ENCODE measurements at places on chromosomes 12 and 14.

DNA sequence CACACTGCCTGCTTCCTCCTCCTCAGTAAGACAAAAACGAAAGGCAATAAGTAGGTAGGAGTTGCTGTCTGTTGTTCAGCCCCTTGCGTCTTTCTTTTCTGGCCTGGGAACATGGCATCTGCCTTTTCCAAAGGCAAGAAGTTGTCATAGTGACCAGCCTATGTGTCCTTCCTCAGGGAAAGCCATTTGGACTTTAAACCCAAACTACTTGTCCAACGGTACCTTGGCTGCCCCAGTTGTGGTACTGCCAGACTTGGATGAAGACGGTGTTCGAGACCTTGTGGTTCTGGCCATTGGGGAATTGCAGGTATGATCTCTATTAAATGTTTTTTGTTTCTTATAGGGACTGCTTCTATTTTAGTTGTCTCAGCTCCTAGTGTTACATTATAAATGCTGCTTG is 18.5 kb downstream of the FAM234B start:
- DNase-seq, result no peak

DNA sequence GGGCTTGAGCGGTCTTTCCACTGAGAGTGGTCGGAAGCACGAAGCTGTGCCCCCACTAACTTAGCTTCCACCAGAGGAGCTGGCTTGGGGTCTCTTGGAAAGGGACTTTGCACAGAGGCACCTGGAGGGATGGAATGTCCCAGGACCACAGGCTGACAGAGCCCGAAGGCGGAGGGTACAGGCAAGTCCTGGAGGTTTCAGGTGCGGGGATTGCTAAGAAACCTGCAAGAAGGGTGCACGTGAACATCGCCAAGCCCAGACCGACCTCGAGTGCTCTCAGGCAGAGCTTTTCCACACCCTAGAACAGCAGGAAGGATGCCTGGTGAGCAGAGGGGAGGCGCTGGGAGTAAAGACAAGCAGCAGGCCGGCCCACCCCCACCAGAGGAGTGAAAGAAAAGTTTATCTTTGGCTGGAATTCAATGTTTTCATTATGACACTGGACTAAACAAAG is 61.6 kb downstream of the SERPINA3 start:
- DNase-seq, result no peak

- no peak for DNase-seq
Observed at GRCh38 chr14:65238456-65238855, 136.1 kb upstream of the MAX start.

- DNase-seq, result no peak
Observed at GRCh38 chr12:52294803-52295202, 3.5 kb upstream of the KRT81 start.

- DNase-seq, result no peak
Observed at GRCh38 chr12:78028426-78028825, 197.7 kb downstream of the NAV3 start.

- DNase-seq, result no peak
Observed at GRCh38 chr12:79897617-79898016, 37.3 kb downstream of the PPP1R12A start.

DNA sequence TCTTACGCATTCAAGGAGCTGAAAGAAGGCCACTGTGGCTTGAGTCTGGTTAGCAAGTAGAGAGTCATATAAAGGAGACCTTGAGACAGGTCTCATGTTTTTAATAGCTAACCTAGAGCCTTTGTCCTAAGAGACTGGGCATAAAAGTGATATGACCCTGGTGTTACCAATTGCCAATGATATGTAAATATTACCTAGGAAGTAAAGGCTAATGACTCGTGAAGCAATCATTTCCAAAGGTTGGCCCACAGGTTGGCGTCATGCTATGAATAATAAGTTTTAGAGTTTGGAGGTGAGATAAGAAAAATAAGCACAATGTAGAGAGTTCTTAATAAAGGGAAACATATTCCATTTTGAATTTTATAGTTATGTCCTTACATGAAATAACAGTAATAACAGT is 116.6 kb upstream of the PLEKHA5 start:
- DNase-seq, result no peak

DNA sequence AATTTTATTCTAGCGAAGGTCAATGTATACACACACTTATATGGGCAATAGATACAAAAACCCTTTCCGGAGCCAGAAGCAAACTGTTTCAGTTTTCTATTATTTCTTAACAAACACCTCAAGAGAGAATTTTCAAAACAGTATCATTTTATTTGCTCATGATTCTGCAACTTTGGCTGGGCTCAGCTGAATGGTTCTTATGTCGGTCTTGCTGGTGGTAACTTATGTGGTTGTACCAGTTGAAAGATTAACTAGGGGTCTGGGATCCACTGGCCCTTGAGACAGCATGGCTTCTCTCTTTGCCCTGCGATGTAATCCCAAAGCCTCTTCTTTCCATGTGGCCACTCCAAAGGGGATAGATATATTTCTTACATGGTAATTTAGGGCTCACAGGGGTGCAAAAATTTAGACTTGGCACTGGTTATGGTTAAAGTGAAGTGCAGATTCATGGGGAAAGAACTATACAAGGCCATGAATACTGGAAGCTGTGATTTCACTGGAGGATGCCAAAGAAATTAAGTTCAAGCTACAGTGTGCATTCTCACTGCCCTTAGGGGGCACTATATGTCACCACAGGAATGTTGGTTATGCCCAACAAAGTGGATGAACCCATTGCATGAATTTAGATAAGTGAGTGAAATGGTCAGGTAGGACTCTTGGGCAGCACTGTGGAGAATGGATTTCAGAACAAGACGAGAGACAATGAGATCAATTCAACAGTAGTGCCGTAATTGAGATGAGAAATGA is 94.3 kb upstream of the NAV3 start:
- no peak for DNase-seq

DNA sequence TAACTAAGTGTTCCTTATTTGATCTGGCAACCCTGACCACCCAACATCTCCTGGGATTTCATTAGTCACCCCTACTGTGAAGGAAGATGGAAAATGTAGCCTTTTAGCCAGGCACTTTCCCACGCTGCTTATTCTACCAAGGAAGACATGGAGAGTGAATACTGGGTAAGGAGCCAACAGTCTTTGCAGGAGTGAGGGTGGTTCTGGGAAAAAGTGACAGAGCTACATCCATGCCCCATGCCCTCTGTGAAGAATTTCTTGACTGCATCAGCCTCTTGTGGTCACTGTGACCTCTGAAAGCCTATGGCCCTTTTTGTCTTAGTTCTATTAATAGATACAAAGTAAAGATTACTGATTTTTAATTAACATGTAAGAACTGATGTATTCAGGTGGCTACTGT is 196.0 kb upstream of the EEA1 start:
- no peak for DNase-seq

DNA sequence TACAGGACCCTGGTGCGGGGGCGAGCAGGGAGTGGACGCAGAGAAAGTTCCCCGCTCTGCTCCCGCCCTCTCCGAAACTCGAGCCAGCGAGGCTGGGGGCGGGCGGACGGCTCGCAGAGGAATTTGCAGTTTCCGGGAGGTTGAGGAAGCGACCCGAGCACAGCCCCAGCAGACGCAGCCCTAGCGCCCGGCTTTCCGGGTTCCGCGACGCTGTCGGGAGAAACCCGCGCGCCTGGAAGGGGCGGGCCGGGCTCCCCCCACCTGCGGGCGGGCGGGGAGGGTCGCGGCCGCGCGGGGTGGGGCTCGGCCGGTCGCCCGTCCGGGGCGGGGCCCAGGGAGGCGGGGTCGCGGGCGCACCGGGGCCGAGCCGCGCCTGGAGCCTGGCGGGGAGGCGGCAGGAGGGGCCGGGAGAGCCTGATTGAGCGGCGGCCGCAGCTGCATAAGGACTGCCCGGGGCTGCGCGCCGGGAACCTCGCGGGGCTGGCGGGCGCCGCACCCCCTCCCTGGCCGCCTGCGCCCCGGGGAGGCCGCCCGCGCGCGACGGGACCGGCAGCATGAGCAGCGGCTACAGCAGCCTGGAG is at the start of gene RASSF3:
Gene RASSF3 (plus strand): TSS at position 417 of the 581 bp plus-strand sequence. CDS start 138 bp downstream, at position 555.
- DNase-seq, result peak; percentile 55

- DNase-seq, result no peak
Observed at GRCh38 chr12:133165776-133166175, 15.5 kb upstream of the ZNF268 start.

- no peak for DNase-seq
Observed at GRCh38 chr12:100661300-100661951, 87.9 kb downstream of the GAS2L3 start.

GRCh38 chr12:916240-916639 is 33.3 kb downstream of the RAD52 start:
- no peak for DNase-seq

DNA sequence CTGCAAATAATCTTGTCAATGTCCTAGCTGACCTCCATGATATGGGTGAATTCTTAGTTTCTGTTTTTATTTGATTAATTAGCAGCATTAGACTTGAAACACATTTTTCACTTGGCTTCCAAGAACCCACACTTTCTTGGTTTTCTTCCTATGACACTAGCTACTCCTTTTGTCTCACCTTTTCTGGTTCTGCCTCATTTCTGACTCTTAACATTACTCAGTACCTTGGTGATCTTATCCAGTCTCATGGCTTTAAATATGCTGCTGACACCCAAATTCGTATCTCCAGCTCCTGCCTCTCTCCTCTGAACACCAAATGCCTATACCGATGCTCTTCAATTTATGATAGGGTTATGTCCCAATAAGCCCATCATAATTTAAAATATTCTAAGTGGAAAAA is 32.0 kb upstream of the SSTR1 start:
- DNase-seq, result no peak

GRCh38 chr14:100587086-100587762 is at the start of gene BEGAIN:
Gene BEGAIN, minus strand, starts transcription at chr14:100587417. Its CDS starts 127 bp downstream, at chr14:100587290.
- no peak for DNase-seq

- no peak for DNase-seq
Observed at GRCh38 chr12:100403446-100403845, 46.6 kb downstream of the SLC17A8 start.

GRCh38 chr12:2509137-2509536 is 285.6 kb upstream of the FKBP4 start:
- no peak for DNase-seq
